ENCODE measurements at places on chromosomes 6 and 20.
A peak's percentile ranks its signal among the peaks of the same experiment; 100 is the strongest.

- DNase-seq = no peak
These were observed 392.7 kb upstream of the ID4 start for GRCh38 chr6:19444481-19444880.

GRCh38 chr6:37131104-37131959 lies 38.6 kb upstream of the PIM1 start:
- no peak for DNase-seq

GRCh38 chr6:23280437-23280836 lies 711.1 kb downstream of the HDGFL1 start:
- no peak for DNase-seq

GRCh38 chr6:44494011-44494501 lies 106.5 kb downstream of the CDC5L start:
- DNase-seq = no peak

GRCh38 chr6:129317931-129318820 lies 391.8 kb downstream of the ARHGAP18 start:
- DNase-seq = no peak

DNA sequence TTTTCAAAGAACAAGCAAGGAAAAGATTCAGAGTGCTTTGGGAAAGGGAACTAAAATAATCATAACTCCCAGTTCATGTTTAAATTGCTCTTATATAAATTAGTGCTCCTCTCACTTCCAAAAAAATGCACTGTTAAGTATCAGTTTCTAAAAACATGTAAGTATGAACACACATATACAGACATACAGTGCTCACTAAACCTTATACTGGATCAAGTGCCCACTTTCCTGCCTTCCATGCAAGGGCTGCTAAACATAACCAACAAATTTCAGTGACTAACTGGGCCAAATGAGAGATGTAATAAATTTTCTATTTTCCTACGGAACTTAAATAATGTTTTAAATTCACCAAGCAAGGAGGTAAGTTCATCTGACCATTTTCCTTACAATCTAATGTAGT lies 6.4 kb downstream of the TFAP2A start:
- DNase-seq = no peak

GRCh38 chr6:73079611-73079955 lies 145.7 kb downstream of the KHDC1L start:
- no peak for DNase-seq

GRCh38 chr6:74879976-74880375 lies 325.9 kb downstream of the COL12A1 start:
- no peak for DNase-seq

GRCh38 chr6:142842418-142843261 lies 102.3 kb downstream of the HIVEP2 start:
- no peak for DNase-seq

GRCh38 chr6:79384845-79385244 lies 150.4 kb upstream of the HMGN3 start:
- DNase-seq = peak; percentile 86

- DNase-seq = no peak
These were observed 3.2 kb upstream of the NDUFAF4 start for GRCh38 chr6:96900873-96901272.

- no peak for DNase-seq
These were observed 26.1 kb upstream of the ADTRP start for GRCh38 chr6:11804701-11805100.

DNA sequence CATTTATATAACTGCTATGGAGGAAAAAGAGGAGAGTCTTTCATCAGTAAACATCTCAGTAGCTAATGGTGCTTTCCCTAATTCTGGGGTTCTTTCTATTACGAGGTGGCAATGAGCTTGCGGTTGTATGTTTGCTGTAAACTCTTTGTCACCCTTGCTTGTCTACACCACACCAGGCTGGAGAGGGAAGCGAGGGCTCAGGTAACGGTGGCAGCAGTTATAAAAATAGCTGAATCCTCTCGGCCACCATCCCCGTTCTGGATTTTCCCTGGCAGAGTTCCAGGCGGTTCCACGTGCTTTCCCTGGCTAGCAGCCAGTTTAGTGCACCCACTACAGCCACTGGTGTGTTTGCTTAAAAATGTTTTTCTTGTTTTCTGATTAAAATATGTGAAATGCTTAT lies 39.0 kb downstream of the MAS1 start:
- DNase-seq = peak; percentile 57

GRCh38 chr6:117840541-117840983 lies 66.5 kb upstream of the SLC35F1 start:
- no peak for DNase-seq

DNA sequence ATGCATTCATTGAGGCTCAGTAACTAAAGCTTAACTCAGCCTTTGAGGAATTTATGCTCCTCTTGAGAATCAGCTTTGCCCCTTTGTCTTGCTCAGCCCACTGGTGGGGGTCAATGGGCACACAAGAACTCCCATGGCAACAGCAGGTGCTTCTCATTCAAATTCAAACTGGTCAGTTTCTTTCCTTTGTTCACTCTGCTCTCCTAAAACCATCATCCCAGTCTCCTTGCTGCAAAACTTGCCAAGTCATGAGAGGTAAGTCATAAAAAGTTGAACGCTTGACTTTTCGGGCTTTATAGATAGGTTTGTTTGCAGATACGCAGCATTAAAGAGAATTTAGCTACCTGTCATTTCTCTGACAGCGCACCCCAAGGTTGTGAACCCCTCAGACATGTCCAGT lies 146.8 kb downstream of the TFAP2A start:
- no peak for DNase-seq

- no peak for DNase-seq
These were observed 59.9 kb downstream of the DTD1 start for GRCh38 chr20:18647777-18648176.

GRCh38 chr6:26115226-26115625 lies 28.0 kb downstream of the HFE start:
- no peak for DNase-seq

DNA sequence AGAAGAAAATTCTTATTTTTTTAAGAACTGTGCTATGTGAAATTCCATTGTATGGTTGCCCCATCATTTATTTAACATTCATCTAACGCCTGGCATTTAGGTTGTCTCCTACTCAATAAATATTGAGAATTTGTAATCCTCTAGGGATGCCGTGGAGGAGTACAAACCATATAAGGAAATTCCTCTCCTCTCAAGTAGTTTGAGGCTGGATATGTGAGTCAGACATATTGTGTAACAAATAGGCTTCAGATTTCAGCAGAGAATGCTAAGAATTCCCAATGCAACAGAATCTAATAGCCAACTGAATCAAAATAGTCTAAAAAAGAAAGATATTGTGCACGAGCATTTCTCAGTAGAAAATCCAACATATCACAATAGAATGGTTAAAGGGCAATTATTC lies 174.7 kb downstream of the OTOR start:
- no peak for DNase-seq

DNA sequence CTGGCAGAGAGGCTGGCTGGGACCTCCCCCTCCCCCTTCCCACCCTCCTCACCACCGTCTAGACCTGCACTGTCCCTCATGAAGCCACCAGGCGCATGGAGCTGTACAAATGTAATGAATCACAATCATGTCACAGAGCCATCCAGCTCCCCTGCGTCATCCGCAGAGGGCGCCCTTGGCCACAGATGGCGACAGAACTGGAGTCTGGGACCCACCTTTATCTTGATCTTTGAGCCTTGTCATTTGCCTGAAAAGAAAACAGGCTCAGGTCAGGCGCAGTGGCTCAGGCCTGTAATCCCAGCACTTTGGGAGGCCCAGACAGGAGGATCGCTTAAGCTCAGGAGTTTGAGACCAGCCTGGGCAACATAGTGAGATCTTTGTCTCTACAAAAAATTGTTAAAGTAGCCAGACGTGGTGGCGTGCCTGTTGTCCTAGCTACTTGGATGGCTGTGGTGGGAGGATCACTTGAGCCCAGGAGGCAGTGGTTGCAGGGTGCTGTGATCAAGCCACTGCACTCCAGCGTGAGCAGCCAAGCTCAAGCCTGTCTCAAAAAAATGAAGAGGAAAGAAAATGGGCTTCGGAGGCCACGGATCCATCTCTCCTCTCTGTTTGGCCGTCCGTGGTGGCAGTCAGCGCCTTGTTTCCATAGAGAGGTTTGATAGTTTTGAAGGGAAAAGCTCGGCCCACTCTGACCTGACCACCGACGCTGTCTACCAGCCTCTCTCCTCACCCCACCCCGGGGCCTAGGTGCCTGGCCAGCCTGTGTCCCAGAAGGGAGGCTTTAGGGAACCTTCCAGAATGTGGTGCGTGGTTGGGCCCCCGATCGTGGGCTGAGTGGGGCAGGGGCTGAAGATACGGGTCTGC lies 6.2 kb downstream of the COL9A3 start:
- DNase-seq = no peak

DNA sequence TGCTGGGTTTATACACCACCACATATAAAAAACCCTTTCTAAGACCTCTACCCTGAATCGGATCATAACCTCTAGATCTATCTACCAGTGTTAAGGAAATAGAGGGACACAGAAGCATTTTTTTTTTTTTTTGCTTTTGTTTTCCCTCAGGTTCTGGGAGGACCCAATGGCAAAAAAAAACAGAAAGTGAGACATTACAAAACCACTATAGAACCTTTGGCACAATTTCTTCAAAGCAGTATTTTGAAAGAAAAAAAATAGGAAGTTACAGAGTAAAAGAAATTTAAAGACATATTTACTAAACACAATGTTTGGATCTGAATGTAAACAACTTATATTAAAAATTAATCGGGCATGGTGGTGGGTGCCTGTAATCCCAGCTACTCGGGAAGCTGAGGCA lies 1258.7 kb upstream of the GJE1 start:
- no peak for DNase-seq

GRCh38 chr6:126550323-126550722 lies 210.4 kb downstream of the CENPW start:
- no peak for DNase-seq

DNA sequence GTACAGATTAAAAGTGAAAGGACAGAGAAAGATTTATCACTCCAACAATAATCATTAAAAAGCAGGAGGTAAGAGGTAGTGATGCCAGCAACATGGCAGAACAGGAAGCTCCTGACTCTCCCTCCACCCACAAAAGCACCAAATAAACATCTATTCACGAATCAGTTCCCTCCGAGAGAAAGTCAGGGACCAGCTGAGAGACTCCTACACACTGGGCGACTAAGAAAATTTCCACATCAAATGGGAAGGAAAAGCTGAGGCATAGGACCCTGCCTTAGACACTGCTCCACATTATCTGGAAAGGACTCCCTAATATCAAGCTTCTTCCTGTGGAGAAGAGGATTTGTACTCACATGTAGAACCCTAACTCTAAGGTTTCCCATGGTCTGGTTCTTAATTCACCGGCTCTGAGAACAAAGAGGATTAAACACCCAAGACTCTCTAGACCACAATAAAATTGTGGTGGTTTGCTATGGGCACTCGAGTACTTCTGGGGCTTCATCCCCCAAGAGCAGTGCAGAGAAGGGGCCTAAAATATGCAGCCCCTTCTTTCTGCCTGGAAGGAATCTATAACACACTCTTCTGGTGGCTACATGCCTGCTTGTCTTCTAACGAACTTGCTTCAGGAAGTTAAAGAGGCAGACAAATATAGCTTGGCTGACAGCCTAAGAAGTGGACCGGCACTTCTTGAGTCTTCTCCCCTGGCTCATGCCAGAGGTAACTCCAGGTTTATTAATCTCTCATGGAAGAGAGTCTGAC lies 29.4 kb upstream of the ASF1A start:
- DNase-seq = no peak

DNA sequence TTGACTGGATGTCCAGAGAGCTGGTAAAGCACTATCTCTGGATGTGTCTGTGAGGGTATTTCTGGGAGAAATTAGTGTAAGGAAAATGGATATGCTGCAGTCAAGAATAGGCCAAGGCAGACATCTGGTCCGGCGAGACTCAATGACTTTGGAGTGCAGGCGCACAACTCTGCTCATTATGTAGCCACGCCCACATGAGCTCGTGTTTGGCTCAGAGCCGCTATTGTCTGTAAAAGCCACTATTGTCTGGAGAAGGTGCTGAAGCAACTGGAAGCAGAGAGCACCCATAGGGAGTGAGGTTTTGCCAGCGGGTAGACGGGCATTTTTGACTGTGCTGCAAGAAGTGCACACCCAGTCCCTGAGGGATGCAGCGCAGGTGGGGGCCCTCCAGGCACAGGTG lies 305.0 kb upstream of the POU3F2 start:
- no peak for DNase-seq

GRCh38 chr6:155152211-155153076 lies 111.4 kb upstream of the CLDN20 start:
- no peak for DNase-seq
